Small intestine (tissue), 16 donors: ENCODE measurements at places on chromosomes 2 and 18.

DNA sequence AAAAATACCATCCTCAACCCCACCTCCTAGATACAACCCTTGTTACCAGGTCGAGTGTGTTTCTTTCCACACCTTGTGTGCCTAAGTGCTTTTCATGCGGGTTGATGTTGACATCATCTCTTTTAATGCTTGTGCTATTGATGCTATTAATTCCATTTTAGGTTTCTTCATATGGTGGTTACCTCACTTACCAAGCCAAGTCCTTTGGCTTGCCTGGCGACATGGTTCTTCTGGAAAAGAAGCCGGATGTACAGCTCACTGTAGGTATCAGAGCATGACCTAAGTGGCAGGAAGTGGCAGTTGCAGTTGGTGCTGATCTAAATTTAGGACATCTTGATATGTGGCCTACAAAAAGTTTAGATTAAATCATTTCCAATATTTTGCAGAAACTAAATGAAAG is 149.9 kb upstream of the TTC39C start:
- no peak for DNase-seq

- peak; percentile 8 for DNase-seq
These were observed 147.7 kb upstream of the SPATS2L start for GRCh38 chr2:200158647-200159356.

- no peak for DNase-seq
These were observed 316.2 kb downstream of the GALNT13 start for GRCh38 chr2:154187948-154188347.

DNA sequence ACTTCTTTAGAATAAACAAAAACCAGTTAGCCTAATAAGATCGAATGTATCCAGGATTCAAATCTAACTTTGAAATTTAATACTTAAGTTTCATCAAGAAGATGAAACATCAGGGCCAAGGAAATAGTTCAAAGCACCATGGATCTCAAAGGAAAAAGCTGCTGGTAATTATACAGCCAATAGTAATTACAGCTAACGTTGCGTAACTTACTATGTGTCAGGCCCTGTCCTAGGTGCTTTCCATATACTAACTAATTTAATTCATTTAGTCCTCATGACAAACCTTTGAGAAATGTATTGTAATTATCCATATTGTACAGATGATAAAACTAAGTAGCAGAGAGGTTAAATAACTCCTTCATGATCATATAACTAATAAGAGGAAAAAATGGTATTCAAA is 598.6 kb downstream of the NYAP2 start:
- no peak for DNase-seq

GRCh38 chr2:25620711-25621110 is 52.7 kb downstream of the DTNB start:
- no peak for DNase-seq

DNA sequence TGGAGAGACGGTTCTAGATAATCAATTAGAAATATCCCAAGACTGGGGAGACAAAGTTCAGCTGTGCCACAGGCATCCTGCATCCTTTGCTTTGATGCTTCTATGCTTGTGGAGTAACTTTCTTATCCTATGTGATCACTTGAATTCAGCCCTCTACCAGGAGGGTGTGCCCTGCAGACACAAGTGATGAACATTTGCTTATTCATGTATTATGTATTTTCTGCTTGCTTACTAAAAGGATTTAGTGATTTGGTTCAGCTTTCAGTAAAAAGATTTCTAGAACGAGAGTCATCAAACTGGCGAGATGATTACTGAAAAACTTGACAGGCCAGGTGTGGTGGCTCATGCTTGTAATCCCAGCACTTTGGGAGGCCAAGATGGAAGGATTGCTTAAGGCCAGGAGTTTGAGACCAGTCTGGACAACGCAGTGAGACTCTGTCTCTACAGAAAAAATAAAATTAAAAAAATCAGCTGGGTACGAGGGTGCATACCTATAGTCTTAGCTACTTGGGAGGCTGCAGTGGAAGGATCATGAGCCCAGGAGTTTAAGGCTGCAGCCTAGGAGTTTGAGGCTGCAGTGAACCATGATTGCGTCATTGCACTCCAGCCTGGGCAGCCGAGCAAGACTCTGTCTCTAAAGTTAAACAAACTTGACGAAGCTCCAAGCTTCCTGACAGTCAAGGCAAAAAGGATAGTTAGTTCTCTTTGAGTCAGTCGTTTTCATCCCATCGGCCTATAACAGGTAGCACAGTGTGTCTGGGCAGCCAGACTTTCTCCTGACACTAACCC is 13.3 kb downstream of the HK2 start:
- DNase-seq, result no peak

DNA sequence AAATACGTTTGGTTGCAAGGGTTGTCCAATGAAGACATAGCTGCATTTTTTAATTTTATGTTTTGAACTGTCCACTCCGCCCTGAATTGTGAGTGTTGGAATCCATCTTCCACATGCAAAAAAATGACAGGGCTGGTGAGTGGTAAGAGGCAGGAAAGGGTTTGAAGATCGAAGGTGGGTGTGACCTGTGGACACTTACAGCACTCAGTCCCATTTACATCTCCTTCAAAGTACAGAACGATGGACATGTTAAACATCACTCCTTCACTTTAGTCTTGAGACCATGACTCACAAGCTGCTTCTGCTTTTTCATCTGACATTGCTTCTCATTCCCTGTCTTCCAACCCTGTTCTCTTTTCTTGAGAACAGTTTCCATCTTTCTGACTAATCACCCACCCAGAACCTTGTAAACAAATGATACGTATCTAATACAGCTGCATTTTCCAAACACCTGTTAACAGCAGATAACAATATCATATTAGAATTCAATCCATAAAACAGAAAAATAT is 179.3 kb downstream of the ZNF516 start:
- no peak for DNase-seq

- no peak for DNase-seq
These were observed 84.3 kb downstream of the RIT2 start for GRCh38 chr18:43031169-43031568.

DNA sequence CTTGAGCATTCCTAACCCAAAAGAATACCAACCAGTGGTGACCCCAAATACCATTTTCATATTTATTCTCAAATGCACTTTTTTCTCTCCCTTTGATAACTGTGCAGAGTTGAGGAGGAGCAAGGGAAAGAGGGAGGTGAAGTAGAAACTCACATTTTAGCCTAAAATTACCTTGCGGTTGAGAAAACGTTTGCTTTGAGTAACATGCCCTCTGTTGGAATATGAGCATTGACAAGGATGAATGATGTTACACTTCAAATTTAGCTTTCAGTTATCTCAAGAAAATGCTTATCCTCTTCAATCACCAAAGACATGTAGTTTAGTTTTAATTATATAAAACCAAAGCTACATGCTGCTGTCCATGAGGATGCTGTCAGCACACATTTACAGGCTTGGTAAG is 2.4 kb downstream of the GRP start:
- no peak for DNase-seq

DNA sequence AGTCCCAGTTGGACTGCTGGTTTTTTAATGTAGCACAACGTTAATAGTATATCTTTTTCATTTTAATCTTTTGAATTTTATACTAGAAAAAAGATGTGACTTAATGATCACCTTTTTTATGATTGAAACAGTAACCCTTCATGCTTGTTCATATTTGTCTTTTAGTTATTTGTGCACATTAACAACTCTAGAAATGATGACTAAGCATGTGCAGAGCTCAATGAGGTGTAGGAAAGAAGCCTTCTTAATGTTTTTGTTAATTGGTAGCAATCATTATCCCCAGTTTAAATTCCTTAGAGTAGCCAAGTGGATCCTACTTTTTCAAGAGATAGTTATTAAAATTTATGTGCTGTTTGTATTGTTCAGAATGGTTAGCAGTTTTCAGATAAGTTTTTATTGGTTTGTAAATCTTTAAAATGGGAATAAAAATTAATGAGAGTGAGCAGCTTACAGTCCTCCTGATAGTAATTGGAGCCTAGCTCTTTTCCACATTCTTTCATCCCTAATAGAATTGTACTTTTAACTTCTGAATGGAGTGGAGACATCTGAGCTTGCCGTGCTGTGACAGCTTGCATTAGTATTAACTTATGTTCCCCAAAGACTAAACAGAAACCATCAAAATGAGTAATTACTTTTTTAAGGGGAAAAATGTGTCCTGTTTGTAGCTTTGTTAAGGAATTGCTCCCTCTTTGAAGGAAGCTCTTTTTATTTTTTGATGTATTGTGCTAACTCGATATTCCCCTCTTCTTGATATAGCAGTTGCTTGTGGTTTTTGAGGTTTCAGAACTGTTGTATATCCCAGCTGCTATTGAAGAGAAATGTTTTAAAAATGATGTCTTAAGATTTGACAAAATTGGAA is 17.3 kb downstream of the PIK3C3 start:
- DNase-seq, result no peak

GRCh38 chr2:220932041-220932440 is 640.1 kb downstream of the EPHA4 start:
- DNase-seq, result no peak

DNA sequence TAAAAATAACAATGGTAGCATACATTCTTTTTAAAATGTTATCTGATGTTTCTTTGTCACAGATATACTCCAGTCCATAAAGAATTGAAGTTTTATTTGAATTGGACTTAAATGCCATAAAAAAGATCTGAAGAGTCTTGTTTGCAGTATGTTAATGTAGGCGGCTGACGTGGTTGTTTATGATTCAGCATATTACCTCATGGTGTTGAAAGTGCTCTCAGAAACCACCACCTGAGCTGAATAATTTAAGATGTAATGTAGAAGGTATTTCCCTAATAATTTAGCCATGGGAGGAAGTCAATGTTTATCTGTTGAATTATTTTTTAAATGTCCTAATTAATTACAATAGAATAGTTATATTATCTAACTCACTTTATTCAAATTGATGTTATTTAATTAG is 58.6 kb upstream of the CHN1 start:
- no peak for DNase-seq
